ENCODE measurements at places on chromosomes 4 and X.

GRCh38 chrX:117094149-117094548, 631.4 kb upstream of the CT83 start:
- no peak for DNase-seq

- DNase-seq: no peak
Measured at GRCh38 chrX:1449823-1450149, 2.9 kb downstream of the ASMTL start.

GRCh38 chr4:92307866-92308265, 4.1 kb downstream of the GRID2 start:
- no peak for DNase-seq

- DNase-seq: no peak
Measured at GRCh38 chr4:53644607-53645006, 53.3 kb upstream of the LNX1 start.

- no peak for DNase-seq
Measured at GRCh38 chr4:138412847-138413246, 170.7 kb upstream of the SLC7A11 start.

DNA sequence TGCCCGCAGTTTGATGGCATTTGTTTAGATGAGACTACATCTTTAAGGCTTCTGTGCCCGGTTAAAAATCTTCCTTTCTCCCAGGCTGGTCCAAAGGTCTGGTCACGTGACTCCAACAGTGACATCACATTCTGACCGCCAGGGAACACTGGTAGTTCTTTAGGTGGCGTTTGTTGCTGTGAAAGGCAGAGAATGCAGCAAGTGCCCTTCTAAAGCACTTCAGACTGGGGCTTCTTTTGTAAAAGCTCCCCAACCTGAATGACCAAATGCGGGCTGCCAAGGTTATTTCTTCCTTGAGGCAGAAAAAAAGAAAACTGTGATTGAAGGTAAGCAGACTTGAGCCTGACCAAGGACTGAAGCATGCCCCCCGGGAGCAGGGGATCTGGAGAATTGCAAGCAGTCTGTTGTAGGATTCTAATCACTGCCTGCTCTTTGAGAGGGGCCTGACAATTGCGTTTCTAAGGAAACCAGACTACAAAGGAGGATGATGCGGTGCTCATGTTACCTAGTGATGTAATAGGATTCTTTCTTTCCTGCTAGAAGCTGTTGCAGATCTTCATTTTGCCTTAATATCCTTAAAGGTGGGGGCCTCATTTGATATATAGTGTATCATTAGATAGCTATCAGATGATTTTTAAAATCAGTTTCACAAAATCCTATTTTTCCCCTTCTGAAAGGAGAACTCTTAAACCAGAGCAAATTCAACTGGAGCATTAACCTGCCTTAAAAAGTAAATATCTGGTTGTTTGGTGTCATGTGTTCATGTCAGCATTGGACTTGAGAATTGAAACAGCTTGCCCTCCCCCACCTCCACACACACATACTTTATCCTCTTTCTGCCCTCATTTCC, 133.1 kb downstream of the AKAP4 start:
- peak; percentile 12 for DNase-seq

- no peak for DNase-seq
Measured at GRCh38 chr4:72031868-72032608, at the start of gene NPFFR2. Gene NPFFR2 (plus strand): TSS chr4:72032000. CDS start chr4:72128592, 96,592 bp downstream.

DNA sequence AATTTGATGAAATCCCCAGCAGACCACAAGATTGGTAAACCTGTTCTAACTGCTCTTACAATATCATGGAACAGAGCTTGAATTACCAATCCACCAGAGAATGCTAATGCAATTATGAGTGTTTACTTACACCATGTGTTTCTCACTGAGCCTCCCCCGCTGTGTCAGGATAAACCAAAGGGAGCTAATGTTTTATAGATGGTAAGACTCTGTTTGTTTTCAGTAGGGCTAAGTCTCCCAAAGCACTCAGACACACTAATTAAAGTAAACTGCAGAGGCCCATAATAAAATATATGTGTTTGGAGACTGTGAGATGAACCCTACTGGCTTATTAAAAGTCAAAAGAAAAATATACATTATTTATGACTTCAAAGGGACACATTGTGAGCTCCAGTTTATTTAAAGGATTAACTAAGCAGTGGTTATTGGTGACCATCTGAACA, 261.7 kb upstream of the FAM241A start:
- DNase-seq: peak; percentile 48

- DNase-seq: no peak
Measured at GRCh38 chrX:106726485-106727437, at the start of gene RNF128. Gene RNF128 (plus strand): TSS chrX:106726701. CDS start chrX:106726914, 213 bp downstream.

GRCh38 chr4:31748382-31748781, 1028.2 kb downstream of the PCDH7 start:
- DNase-seq: no peak

DNA sequence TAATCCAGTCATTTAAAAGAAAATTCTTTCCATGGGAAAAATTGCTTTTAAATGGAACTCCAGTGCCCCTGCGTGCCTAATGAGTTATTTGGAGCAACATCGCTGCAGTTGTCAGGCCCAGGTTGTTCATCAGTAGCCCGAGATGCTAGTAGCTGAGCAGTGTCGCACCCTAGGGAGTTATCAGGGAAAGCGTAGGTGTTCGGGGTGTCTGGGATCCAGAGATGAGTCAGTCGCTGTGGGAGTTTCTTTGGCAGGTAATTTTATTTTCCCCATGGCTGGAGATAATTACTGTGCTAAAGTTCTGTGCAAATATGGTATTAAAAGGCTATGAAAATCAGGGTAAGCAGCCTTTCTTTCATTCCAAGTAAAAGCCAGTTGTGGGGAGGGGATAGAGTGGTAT, 49.4 kb downstream of the ANXA3 start:
- DNase-seq: no peak

GRCh38 chr4:2595436-2595835, 59.0 kb downstream of the FAM193A start:
- no peak for DNase-seq

DNA sequence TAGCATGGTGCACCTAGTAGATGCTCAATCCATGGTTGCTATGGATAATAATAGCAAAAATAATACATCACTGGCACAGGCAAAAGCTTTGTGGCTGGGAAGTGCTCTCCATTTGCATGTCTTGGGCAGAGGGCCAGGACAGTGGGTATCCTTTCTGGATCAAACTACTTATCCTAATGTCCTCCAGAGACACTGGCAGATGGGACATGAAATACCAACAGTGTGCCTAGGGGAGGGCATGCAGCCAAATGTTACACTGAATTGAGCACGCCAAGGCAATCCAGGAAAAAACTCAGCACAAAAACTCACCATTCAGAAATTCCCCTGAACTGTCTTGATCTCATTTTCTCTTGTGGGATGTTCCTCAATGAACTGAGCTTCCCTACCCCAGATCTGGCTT, 98.6 kb upstream of the SCML1 start:
- DNase-seq: no peak

Data from NCI-H187 treated with DMSO at 0.1 percent for 48 hours (cell line).